ENCODE measurements at places on chromosomes 5 and 9.

GRCh38 chr9:1460143-1460769, 410.1 kb downstream of the DMRT2 start:
- DNase-seq = no peak

GRCh38 chr5:31161781-31162181, 31.7 kb upstream of the CDH6 start:
- DNase-seq = no peak

- no peak for DNase-seq
Measured at GRCh38 chr5:31751610-31752009, 112.7 kb downstream of the PDZD2 start.

DNA sequence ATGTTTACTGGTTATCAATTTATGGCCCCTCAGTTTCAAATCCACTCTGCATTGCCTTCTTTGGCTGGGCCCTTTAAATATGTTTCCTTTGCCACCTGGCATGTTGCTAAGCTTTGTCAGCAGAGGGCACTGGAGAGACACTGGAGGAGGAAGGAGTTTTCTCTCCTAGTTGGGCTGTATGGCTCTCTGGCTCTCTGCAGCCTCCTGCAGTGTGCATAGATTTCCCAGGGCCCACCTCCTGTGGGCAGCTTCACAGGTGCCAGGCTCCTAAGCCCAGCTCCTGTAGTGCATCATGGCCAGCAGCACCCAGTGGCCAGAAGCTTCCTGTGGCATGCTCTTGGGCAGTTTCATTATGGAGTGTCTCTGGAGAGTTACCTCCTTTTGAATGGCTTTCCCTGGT, 23.3 kb downstream of the CAVIN4 start:
- DNase-seq = peak; percentile 14

- no peak for DNase-seq
Measured at GRCh38 chr9:35603506-35603985, 1.5 kb upstream of the TESK1 start.

DNA sequence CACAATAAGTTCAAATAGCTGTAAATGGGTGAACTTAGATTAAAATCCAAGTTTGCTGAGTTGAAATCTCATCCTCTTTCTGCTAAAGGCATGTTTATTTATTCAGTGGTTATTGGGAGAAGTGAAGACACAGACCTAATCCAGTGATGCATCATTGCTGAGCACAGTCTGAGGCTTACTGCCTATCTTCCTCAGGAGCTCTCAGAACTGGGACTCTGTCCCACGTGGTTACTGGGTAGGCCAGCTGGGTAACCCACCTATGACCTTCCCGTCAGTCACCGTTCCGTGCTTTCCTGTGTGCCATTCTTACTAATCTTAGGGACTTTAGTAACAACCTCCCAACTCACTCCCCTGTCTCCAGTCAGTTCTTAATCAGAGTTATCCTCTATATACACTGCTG, 226.8 kb upstream of the ATP10B start:
- DNase-seq = no peak

DNA sequence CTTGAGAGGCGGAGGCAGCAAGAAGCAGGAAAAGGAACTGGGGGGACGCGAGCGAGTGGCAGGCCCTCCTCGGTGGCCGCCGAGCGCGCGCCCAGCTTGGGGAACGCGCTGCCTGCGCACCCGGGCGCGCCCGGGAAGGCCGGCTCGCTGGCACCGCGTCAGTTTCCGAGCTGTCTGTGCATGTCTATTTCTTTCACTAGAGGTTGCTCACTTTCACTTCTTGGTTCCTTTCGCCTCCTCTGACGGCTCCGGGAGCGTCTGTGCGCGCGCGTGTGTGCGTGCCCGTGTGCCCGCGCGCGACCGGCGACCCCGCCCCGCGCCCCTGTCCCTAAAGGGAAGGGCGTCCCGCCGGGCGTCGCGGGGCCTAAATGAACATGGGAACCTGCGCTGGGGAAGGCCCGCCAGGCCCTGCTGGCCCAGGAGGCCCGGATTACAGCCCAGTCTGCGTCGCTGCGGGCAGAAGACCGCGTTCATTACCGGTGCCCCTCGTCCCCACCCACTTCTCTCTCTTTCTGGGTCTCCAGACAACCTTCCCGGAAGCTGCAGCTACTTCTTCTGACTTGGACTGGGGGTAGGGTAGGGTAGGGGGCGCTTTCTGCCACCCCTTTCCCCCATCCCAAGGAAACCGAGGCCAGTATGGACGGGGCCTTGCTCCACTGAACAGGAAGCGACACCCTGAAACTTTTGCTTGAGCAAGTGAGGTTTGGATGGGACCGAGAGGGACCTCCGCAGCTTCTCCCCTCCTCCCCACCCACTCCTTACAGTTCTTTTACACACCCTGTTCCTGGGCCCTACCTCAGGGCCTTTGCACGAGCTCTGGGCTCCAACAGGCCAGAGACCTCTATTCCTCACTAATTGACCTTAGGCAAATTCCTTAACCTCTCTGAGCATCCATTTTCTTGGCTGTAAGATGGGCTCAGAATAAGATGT, 205.8 kb upstream of the IER5L start:
- peak; percentile 78 for DNase-seq

DNA sequence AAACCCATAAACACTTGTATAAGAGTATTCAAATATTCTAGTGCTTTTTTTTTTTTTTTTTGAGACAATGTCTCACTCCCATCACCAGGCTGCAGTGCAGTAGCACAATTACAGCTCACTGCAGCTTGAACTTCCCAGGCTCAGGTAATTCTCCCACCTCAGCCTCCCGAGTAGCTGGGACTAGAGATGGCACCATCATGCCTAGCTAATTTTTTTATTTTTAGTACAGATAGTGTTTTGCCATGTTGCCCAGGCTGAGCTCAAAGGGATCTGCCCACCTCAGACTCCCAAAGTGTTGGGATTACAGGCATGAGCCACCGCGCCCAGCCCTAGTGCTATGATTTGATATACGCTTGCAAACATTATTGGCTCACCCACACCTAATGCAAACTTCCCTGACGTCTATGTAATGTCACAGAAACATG, 11.8 kb downstream of the IL6ST start:
- DNase-seq = no peak
